ENCODE measurements at places on chromosomes 2 and 18. TPM values are rescaled to one million over a fixed set of nuclear protein-coding genes. Genes with fewer than 3 reads are reported as not detected.

- no peak for DNase-seq
These were observed 14.7 kb upstream of the PUM2 start for GRCh38 chr2:20365249-20365817.

DNA sequence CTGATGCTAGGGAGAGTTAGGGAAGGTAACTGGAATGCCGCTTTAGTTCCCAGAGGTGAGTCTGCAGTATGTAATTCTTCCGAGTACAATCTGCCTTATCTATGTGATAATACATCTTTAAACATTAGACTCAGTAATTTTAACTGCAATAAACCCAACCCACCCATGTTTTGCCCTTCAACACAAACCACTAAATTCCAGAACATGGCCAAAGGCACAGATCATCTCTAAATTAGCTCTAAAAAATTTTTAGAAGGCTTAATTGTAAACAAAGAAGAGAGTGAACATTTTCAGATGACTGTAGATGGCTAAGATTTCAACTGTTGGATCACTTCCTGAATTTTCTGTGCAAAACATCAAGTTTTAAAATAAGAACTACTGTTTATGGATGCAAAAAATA, 488.7 kb upstream of the ID2 start:
- no peak for DNase-seq

The HOXD11 gene
- total RNA-seq: not detected

The TTN gene
- total RNA-seq: 28.1 TPM

DNA sequence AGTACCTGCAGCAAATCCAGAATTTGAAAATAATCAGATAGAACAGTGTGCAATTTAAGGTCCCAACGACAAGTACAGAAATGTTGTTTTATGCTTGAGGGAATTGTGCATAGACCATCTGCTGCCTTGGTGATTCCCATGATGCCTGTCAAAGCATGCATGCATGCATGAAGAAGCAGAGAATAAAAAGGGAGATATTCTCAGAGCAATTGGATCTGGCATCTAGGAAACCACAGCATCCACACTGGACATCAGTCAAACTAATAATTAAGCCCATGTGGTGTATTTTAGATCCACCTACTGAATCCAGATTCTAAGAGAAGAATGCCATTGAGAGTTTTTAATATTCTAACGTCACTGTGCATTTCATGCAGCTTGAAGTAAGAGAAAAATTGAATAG, 361.2 kb downstream of the FSIP2 start:
- no peak for DNase-seq

The PJVK gene
- total RNA-seq: 4.5 TPM

The IAH1 gene
- 57.3 TPM for total RNA-seq

GRCh38 chr2:147173189-147173581, 671.6 kb upstream of the ACVR2A start:
- no peak for DNase-seq

- no peak for DNase-seq
These were observed 30.5 kb downstream of the LINC00305 start for GRCh38 chr18:64118406-64118805.

DNA sequence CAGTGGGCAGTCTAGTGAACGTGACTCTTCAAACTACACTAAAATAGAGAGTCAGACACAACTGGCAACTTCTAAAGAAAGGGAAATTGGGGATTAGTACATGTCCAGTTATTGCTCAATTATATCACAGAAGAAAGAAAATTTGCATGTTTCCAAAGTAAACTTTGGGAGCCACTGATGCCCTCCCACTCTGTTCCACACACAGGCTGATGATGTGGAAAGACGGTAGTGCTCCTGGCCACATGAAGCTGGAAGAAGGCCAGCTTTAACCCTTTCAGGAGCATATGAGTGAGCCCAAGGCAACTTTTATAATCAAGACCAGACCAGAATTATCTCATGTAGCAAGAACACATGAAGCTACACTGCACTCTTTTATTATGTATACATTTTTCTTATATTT, 141.0 kb downstream of the NR4A2 start:
- no peak for DNase-seq

All from naive thymus-derived CD8-positive, alpha-beta T cell (primary cell).